ENCODE measurements at places on chromosomes 2 and 18.
A peak's percentile ranks its signal among the peaks of the same experiment; 100 is the strongest.

DNA sequence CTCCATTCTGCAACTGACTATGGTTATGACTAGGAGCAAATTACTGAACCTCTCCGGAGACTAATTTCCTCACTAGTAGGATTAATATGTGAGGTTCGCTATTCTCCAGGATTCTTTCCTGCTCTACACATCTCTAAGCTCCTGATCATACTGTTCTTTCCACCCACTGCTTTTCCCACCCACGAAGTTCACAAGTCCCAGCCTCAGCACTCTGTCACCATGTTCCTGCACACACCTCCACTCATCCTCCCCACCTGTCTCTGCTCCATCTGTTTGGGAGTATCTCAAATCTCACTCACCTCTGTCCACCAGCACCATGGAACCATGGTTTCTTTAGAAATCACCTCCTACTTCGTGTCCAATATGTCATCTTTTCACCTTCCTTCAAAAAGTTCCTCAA, 185.3 kb downstream of the LRATD1 start:
- DNase-seq, result no peak

DNA sequence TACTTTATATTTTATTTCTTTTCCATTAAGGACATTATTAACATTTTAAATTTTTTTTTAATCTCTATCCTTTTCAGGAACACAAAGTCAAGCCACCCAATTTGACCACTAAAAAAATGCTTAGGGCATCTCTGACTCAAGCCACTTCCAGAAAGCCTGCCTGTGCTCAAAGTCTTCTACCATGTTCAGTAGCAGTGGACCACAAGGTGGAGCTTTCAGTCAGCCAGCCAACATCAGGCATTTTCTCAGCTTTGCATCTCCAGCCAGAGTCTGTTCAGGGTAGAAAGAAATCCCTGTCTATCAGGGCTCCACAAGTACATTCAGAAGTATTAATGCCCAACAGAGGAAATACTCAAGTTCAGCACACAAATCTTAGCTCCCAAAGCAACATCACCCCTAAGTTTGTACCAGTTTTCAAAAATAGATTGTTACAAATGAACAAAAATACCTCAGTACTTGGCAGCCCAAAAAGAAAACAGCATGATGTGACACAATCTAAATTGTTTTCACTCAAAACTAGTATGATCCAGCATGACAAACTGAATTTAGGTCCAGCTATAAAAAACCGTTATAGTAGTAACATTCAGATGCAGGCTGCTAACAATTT, 37.6 kb downstream of the C18orf63 start:
- DNase-seq, result peak; percentile 37

GRCh38 chr2:46198164-46198883, 98.9 kb upstream of the EPAS1 start:
- no peak for DNase-seq

DNA sequence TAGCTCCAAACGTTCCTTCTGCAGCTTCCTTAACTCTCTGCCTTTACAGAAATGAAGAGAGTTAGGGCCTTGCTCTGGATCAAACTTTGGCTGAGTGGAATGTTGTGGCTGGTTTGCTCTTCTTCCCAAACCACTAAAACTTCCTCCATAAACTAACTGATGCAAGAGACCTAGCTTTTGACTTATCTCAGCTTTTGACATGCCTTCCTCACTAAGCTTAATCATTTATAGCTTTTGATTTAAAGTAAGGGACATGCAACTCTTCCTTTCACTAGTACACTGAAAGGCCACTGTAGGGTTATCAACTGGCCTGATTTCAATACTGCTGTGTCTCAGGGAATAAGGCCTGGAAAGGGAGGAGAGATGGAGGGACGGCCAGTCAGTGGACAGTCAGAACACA, 8.3 kb downstream of the PXDN start:
- no peak for DNase-seq

- peak; percentile 9 for DNase-seq
These were observed 1.0 kb downstream of the CNNM3 start for GRCh38 chr2:96816836-96817702.

- DNase-seq, result no peak
These were observed 101.0 kb downstream of the VIT start for GRCh38 chr2:36797324-36798070.

DNA sequence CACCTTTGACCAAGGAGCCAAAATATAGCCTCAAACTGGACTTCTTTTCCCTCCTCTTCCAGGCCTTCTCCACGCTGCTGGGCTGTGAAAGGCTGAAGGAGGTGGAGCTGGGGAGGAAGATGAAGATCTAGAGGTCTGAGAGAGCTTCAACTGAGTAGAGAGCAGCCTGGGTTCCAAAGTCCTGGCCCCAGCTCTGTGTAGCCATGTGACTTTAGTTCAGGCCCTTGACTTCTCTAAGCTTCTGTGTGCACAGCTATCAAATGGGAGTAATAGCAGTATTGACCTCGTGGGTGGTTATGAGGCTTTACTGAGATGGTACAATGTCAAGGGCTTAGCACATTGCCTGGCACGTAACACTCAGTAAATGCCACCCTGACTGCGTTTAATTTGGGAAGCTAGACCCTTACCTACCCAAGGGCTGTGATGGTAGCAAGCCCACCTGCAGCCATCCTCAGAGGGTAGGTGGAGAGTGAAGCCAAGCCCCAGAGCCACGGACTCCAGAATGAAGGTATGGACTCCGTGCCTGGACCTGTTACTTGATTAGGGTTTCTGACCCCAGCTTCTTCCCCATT, 38.4 kb downstream of the SERTAD2 start:
- DNase-seq, result no peak

- no peak for DNase-seq
These were observed 123.6 kb downstream of the ZNF521 start for GRCh38 chr18:25228410-25228809.

DNA sequence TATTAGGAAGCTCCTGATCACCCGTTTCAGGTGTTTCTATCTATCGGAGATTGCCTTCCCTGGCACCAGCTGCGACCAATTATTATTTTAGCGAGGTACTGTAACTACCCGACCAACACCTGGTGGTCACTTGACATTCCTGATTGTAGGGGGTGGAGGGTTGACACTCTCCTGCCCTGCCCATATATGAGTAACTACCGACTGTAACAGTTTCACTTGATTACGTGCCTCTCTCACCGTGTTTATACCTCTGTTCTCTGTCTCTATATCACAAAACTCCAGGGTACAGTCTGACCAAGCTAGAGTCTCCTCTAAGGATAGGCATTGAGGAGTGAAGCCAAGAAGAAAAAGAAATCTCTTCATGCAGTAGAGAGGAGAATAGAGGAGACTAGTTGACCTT, 268.0 kb upstream of the LRATD1 start:
- no peak for DNase-seq

GRCh38 chr2:119252186-119253113, 28.8 kb downstream of the STEAP3 start:
- no peak for DNase-seq

- no peak for DNase-seq
These were observed 625 bp downstream of the LYPD6 start for GRCh38 chr2:149331023-149331400.

DNA sequence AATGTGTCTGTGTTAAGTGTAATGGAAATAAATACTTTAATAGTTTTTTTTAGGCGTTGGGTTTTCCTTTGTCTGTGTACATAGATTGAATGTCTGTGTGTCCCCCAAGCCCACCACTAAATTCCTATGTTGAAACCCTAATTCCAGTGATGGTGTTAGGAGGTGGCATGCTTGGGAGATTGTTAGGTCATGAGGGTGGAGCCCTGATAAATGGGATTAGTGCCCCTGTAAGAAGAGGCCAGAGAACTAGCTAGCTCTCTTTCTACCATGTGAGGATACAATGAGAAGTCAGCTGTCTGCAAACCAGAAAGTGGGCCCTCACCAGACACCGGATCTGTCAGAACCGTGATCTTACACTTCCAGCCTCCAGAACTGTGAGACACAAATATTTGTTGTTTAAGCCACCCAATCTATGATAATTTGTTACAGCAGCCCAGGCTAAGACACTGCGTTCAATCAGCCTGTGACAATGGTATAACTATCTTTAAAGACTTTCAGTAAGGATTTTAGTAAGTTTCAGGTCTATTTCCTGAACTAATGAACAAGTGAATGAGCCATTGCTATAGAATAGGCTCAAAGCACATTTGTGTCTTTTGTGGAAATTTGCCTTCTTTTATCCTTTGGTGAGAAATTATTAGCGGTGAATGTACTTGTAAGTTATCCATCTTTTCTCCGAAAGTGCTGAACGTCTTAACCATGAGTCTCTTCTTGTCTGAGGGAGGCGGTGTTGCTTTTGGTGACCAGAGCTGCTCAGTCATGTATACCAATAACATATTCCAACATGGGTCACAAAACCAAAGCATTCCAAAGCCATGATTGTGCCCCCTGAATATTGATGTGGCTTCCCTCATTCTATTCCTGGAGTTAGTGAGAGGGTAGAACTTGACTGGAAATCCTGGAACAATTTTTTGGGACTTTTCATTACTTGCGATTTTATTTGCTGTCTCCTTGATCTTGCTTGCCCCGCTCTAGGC, 29.6 kb upstream of the IL1R1 start:
- DNase-seq, result no peak

DNA sequence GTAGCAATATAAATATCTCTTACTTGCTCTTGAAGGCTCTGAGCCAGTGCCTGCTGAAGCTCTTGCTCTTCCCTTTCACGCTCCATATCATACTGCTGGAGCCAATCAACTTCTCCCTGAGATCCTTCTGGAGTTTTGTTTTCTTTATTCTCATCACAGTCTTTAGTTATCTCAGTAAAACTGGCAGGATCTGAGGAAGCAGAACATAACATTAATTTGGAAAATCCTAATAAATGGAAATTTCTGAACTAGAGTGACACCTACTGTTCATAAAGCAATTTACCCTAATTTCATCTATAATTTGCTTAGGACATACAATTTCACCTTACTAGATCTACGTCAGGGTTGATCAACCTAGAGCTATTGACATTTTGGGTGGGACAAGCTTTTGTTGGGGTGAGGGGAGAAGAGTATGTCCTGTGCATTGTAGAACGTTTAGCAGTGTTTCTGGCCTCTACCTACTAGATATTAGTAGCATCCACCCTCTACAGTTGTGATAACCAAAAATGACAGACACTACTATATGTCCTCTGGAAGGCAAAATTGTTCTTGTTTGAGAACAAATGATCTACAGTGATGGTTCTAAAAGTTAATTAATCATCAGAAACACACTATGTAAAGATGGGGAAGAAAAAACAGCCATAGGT, 47.2 kb downstream of the VIL1 start:
- no peak for DNase-seq

GRCh38 chr2:134359367-134360081, 105.7 kb downstream of the MGAT5 start:
- DNase-seq, result peak; percentile 30

GRCh38 chr2:24830351-24830750, 37.1 kb downstream of the CENPO start:
- no peak for DNase-seq

- no peak for DNase-seq
These were observed 74.6 kb downstream of the ZRANB3 start for GRCh38 chr2:135456431-135456830.

- DNase-seq, result no peak
These were observed 91.2 kb upstream of the KLHL29 start for GRCh38 chr2:23293731-23294130.

- DNase-seq, result no peak
These were observed 1700.5 kb upstream of the TMEFF2 start for GRCh38 chr2:193895226-193895625.

GRCh38 chr2:19861813-19862212, 40.0 kb downstream of the TTC32 start:
- no peak for DNase-seq

DNA sequence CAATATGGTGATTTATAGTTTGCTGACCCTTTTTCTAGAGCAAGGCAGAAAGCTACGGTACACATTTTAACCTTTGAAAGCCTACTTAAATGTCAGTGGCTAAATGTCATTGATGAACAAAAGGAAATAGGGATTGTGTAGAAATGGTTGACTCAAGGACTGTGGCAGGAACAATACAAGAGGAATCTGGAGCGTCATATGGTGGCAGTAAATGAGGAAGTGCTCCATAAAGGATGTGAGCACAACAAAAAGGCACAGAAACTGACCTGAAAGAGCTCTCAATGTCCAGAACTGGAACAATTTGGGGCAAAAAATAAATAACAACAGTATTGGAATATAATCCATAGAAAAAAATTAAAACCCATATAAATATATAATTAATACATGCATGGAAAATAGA, 443.9 kb upstream of the VRK2 start:
- DNase-seq, result no peak

GRCh38 chr2:210049831-210050230, 47.4 kb downstream of the RPE start:
- no peak for DNase-seq

DNA sequence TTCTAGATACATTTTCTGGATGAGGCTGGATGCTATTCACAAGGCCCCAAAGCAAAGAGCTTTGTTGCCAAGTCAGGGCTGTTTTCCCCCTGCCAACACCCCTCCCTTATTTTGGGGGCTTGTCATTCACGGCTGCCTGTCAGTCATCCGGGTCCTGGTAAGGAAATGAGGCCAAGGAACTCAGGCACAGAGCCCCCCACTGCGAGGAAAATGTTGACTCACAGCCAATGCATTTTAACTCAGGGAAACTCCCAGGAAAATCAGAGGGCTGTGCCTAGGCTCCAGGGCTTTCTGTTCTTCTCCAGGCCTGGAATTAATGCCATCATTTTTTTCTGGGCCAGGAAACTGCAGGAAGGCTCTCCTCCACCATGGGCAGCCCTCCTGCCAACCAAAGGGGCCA, 241.1 kb downstream of the SMAD2 start:
- DNase-seq, result no peak

GRCh38 chr2:11582862-11583752, 49.3 kb downstream of the GREB1 start:
- DNase-seq, result peak; percentile 73

DNA sequence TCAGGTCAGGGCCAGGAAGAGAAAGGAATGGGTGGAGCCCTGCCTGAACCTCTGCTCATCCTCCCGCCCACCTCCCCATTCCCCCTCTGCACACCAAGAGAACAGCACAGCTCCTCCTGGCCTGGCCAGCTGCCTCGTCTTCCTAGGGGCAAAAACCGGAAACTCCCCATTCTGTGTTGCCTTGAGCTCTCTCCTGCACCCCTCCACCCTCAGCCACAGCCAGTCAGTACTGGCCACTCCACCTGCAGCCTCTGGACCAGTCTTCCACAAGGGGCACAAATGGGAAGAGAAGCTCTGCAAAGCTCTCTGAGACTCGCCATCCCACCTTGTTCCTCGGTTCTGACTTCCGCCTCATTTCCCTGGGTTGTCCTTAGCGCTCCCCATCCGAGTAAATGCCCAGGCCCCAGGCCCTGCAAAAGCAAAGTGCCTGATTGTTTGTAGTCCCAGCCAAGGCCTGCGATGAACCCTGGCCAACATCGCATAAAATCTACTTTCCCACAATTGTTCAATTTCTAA, 39.3 kb upstream of the SLC35G4 start:
- no peak for DNase-seq

GRCh38 chr2:28263690-28264089, 129.0 kb upstream of the FOSL2 start:
- no peak for DNase-seq

DNA sequence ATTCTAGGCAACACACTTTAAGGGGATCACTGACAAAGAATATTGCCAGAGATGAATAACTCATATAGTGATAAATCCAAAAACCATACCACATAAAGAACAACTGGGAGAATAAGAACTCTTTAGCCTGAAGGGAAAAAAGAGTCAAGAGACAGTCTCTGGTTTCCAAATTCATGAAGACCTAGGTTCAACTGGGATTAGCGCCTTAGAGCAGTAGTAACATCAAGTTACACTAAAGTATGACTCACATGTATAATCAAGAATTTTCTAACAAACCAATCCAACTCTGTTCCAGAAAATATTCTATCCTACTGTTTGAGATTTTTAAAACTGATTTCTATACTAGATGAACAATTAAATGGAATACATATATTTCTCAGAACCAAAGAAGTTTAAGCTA, 93.8 kb downstream of the USP34 start:
- no peak for DNase-seq

- DNase-seq, result peak; percentile 56
These were observed 889 bp downstream of the ZC3H15 start for GRCh38 chr2:186486651-186487647.

All from NCI-H748 treated with DMSO at 0.1 percent for 48 hours (cell line).